HT1080 (cell line): ENCODE measurements at places on chromosomes 12 and 14. TPM values are rescaled to one million over a fixed set of nuclear protein-coding genes. Genes with fewer than 3 reads are reported as not detected.

- no peak for DNase-seq
Observed at GRCh38 chr12:52876372-52876771, 27.6 kb upstream of the KRT78 start.

DNA sequence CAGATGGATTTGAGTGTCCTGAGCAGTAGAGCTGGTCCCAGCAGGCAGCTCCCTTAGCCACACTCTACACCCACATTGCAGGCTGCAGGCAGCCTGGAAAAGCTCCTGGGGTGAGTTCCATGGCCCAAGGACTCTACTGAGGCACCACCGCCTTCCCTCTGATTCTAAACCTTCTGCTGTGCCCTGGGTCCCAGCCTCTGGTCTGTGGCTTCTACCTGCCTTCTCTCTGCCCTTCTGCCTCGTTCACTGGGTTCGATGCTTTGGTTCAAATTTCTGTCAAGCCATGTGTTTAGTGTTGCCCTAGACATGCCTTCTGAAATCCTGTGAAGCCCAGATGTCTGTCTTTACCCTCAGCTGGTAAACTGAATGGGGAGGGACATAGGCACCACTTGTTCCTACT lies 1.5 kb upstream of the FGF6 start:
- DNase-seq = no peak

DNA sequence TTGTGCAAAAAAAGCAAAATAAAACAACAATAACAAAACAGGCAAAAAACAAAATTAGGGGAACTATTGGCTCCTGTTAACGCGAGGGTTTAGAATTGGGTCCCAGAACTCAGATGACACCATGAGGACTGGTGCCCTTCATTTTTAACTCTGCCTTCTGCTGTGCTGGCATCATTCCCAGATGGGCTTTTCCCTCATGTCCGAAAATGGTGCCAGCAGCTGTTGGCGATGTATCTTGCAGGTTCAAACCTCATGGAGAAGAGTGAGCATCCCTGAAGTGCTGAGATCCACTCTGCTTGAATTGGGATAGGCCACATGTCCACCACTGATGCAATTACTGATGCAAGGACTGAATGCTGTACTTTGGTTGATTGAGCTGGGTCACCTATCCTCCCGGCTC lies 61.1 kb downstream of the MYRFL start:
- no peak for DNase-seq

The HPD gene
- total RNA-seq = 0.47 TPM in 1 of 2 replicates, not detected in the other

The MYO1H gene
- total RNA-seq = not detected in 2 replicates
